ENCODE measurements at places on chromosomes 16 and 17.

DNA sequence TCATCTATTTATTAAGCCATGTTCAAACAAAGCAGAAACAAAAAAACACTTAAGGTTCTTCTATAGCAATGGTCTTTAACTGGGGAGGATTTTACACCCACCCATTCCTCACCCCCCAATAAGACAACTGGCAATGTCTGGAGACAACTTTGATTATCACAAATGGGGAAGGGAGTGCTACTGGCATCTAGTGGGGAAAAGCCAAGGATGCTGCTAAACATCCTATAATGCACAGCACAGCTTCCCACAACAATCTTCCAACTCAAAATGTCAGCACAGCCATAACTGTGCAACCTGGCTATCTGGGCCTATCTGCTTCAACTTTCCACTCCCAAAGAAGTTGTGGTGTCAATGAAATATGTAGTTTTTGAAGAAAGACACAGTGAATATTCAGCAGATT is 1044.4 kb downstream of the CDH8 start:
- no peak for DNase-seq

GRCh38 chr16:58451265-58451689 is 48.7 kb upstream of the NDRG4 start:
- no peak for DNase-seq

DNA sequence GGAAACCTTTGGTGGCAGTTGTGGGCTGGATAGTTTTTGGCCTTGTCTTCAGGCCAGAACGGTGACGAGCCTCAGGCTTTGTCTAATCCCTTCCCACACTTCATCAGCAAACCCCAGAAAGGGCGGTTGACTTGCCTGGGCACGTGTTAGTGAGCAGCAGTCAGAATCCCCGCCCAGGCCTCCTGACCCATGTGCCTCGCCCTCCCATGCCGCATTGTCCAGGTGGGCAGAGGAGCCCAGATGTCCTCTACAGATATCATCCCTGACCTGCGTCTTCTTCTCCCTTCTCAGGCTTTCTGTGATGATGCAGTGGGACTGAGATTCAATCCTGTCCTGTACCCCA is 82.5 kb downstream of the OR1D5 start:
- DNase-seq: no peak

- DNase-seq: no peak
These were observed 27.1 kb downstream of the PELP1 start for GRCh38 chr17:4676791-4677190.

DNA sequence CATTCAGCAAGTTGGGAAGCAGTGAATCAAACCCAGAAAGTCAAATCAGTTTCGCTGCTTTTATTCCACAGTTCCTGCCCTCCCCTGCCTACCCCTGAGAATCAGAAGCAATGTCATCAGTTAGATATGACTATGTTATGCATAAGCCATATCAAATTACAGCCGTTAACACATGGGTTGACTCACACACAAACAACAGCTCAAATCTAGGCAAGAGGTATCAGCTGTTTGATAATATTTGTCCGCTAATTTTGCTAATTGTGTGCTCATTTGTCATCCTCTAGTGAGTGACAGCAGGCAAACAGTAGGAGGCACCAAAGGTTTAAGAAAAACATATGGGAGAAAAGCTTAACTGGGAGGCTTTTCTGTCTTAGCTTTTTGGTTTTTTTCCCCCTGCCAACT is 327.4 kb upstream of the CCL2 start:
- DNase-seq: no peak

- peak; percentile 43 for DNase-seq
These were observed 27.8 kb downstream of the AXIN1 start for GRCh38 chr16:324451-325334.
